ENCODE measurements at places on chromosomes 12 and 14.

- no peaks in the 10 kb centered on the region for H3K27me3 ChIP-seq
- DNase-seq: no peak
- H3K27ac ChIP-seq: no peak overlapping the region
These were observed 315.5 kb upstream of the OR4E1 start for GRCh38 chr14:21989090-21989489.

GRCh38 chr14:71497645-71498086, 434.6 kb upstream of the RGS6 start:
- H3K36me3 ChIP-seq: no peaks in the 10 kb centered on the region
- no peaks in the 10 kb centered on the region for H3K27me3 ChIP-seq
- H3K4me1 ChIP-seq: no peaks in the 10 kb centered on the region
- DNase-seq: no peak
- H3K27ac ChIP-seq: no peak overlapping the region
- no peak overlapping the region for H3K4me3 ChIP-seq

- no peak overlapping the region for H3K4me3 ChIP-seq
- H3K36me3 ChIP-seq: peaks cover 70% of the 10 kb centered on the region
- H3K27ac ChIP-seq: peak overlapping the region; percentile 89
- H3K4me1 ChIP-seq: peaks cover 6% of the 10 kb centered on the region
- peak; percentile 93 for DNase-seq
These were observed 13.7 kb downstream of the COA8 start for GRCh38 chr14:103576371-103577024.

GRCh38 chr14:105502446-105503295, 11.6 kb downstream of the TEDC1 start:
- peak; percentile 64 for DNase-seq
- H3K4me1 ChIP-seq: no peaks in the 10 kb centered on the region
- H3K27me3 ChIP-seq: peaks cover 7% of the 10 kb centered on the region
- H3K4me3 ChIP-seq: no peak overlapping the region
- no peak overlapping the region for H3K27ac ChIP-seq

- H3K4me1 ChIP-seq: peaks cover 56% of the 10 kb centered on the region
- DNase-seq: no peak
- H3K36me3 ChIP-seq: no peaks in the 10 kb centered on the region
- H3K27ac ChIP-seq: peak overlapping the region; percentile 87
These were observed 1.7 kb downstream of the LMBR1L start for GRCh38 chr12:49108958-49109404.

- no peak overlapping the region for H3K4me3 ChIP-seq
- DNase-seq: no peak
- no peaks in the 10 kb centered on the region for H3K4me1 ChIP-seq
- peaks cover 32% of the 10 kb centered on the region for H3K27me3 ChIP-seq
- H3K36me3 ChIP-seq: no peaks in the 10 kb centered on the region
- no peak overlapping the region for H3K27ac ChIP-seq
These were observed 73.7 kb downstream of the PRIMA1 start for GRCh38 chr14:93714605-93715004.

- H3K4me1 ChIP-seq: no peaks in the 10 kb centered on the region
- DNase-seq: no peak
- H3K36me3 ChIP-seq: no peaks in the 10 kb centered on the region
- H3K4me3 ChIP-seq: no peak overlapping the region
- no peaks in the 10 kb centered on the region for H3K27me3 ChIP-seq
- no peak overlapping the region for H3K27ac ChIP-seq
These were observed 291.1 kb downstream of the DIO2 start for GRCh38 chr14:79920180-79920692.

DNA sequence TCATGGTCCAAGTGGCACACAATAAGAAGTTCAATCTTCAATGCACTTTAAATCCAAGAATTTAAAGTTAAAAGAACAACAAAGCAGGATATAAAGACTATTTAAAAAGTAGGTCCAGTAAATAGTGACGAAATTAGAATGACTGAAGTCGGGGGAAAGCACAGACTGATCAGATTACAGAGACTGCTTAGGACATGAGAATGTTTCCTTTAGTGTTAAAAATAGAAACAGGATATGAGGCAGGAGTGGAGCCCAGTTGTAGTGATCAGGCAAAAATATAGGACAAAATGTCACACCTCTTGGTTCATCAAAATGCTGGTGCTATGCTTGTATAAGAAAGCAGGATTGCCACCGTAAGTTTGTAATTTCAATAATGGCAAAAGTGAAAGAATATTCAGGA, 52.2 kb upstream of the CD163 start:
- no peaks in the 10 kb centered on the region for H3K27me3 ChIP-seq
- H3K4me3 ChIP-seq: no peak overlapping the region
- H3K4me1 ChIP-seq: no peaks in the 10 kb centered on the region
- no peaks in the 10 kb centered on the region for H3K36me3 ChIP-seq
- H3K27ac ChIP-seq: peak overlapping the region; percentile 80

GRCh38 chr14:104436047-104436591, 143.4 kb upstream of the C14orf180 start:
- H3K36me3 ChIP-seq: no peaks in the 10 kb centered on the region
- DNase-seq: peak; percentile 82
- no peaks in the 10 kb centered on the region for H3K27me3 ChIP-seq
- H3K27ac ChIP-seq: peak overlapping the region; percentile 63
- H3K4me1 ChIP-seq: peaks cover 12% of the 10 kb centered on the region

DNA sequence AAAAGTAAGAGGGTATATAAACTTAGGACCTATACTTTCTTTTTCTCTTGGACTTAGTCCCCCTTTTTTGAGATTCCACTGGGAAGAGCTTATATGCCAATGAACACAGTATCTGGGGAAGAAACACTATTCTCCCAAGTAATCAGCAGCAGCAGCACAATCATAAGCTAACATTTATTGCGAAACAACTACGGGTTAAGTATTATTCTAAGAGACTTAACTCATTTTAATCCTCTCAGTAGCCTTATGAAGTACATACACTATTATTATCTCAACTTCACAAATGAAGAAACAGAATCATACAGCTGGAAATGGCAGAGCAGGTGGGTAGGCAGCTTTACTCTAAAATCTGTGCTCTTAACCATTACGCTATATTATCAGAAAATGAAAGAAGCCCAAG, 27.9 kb downstream of the BAZ2A start:
- H3K36me3 ChIP-seq: peaks cover 98% of the 10 kb centered on the region
- H3K4me1 ChIP-seq: peaks cover 10% of the 10 kb centered on the region
- DNase-seq: no peak
- H3K27me3 ChIP-seq: no peaks in the 10 kb centered on the region
- H3K4me3 ChIP-seq: no peak overlapping the region
- H3K27ac ChIP-seq: no peak overlapping the region

DNA sequence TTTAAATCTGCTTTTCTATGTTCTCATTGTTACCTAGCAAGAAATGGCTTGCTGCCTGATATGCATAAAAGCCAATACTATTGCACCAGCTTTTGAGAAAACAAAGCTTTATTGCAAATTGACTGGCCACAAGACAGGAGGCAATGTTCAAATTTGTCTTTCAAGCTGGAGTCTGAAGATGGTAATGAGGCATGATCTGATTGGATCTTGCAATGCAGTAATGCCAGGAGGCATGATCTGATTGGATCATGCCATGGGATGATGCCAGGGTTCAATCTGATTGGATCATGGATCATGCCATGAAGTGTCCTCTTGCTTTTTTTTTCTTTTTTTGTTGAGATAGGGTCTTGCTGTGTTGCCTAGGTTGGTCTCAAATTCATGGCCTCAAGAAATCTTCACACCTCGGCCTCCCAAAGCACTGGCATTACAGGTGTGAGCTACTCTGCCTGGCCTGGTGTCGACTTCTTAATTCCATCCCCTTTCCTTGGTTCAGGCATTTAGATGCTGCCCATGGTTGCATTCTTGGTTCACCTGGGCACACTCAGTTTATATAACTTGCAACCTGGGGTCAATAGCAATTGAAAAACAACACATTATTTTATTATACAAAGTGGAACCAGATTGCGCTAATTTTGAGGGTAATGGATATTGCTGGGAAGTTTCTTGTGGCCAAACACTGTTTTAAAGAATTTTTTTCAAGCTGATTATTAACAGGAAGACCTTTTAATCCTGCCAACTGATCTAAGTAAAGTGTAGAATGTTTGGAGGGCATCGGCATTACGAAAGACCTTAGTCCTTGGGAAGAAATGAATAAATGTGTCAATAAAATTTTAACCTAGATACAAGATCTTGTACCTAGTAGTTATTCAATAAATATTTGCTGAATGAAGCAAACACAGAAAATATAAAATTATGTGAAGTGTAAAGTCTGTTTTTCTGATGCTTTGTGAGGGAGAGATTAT, 38.8 kb downstream of the HSD17B6 start:
- H3K4me1 ChIP-seq: no peaks in the 10 kb centered on the region
- no peak overlapping the region for H3K27ac ChIP-seq
- no peak for DNase-seq
- H3K4me3 ChIP-seq: no peak overlapping the region

DNA sequence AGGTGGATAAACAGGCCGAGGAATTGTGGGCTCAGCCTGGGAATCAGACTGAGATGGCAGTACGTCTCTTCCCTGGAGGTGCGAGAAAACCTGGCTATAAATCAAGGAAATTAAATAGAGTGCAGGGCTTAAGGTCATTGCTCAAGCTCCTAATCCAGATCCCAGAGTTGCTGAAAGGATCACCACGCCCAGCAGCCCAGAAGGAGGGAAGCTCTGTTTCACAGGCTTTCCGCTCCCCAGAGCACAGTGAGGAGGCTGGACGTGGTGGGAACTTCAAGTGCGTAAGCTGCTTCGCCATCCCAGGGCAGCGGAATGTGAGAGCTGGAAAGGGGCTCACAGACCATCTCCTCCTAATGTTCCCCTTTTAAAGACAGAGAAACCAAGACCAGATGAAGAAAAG, 651.6 kb upstream of the TBX3 start:
- no peak for DNase-seq
- no peak overlapping the region for H3K4me3 ChIP-seq
- H3K36me3 ChIP-seq: no peaks in the 10 kb centered on the region
- H3K4me1 ChIP-seq: no peaks in the 10 kb centered on the region
- no peak overlapping the region for H3K27ac ChIP-seq
- no peaks in the 10 kb centered on the region for H3K27me3 ChIP-seq

DNA sequence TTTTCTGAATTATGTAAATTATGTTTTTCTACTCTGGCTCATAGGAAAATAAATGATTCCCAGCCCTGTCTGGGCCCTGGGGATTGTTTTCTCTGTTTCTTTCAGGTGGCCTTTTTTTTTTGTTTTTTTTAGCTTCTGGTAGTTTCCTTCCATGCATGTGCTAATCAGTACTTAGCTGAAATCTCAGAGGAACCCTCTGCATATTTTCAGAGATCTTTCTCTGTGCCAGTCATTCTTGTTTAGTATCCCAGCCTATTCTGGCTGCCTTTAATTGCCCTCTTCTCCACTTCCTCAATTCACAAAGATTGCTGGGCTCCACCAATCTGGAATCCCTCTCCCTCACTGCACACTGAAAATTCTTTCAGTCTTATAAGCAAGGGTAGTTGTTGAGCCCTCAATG, 46.9 kb downstream of the CNOT2 start:
- H3K4me3 ChIP-seq: no peak overlapping the region
- H3K36me3 ChIP-seq: peaks cover 12% of the 10 kb centered on the region
- no peak for DNase-seq
- H3K4me1 ChIP-seq: peaks cover 11% of the 10 kb centered on the region
- H3K27me3 ChIP-seq: no peaks in the 10 kb centered on the region

DNA sequence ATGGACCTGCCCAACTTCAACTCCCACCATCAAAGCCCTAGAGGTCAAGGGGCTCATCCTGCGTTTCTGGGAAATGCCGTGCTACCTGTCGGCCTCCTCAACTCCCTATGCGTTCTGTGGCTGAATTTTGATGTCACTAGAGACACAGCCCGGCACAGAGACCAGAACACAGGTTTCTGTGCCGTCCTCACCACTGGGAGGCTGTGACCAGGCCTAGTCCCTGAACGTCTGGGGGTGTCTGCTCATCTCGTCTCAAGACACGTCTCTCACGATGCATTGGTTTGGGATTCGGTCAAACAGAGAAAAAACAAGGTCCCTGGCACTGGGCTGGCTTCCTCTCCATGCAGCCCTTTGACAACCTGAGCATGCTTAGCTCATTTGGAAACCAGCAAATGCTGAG, 33.5 kb downstream of the SLC15A4 start:
- no peak overlapping the region for H3K27ac ChIP-seq
- H3K4me1 ChIP-seq: no peaks in the 10 kb centered on the region
- H3K36me3 ChIP-seq: no peaks in the 10 kb centered on the region

GRCh38 chr14:49920935-49921334, 28.1 kb downstream of the ARF6 start:
- no peak overlapping the region for H3K27ac ChIP-seq
- no peaks in the 10 kb centered on the region for H3K36me3 ChIP-seq
- H3K4me1 ChIP-seq: no peaks in the 10 kb centered on the region
- DNase-seq: no peak

DNA sequence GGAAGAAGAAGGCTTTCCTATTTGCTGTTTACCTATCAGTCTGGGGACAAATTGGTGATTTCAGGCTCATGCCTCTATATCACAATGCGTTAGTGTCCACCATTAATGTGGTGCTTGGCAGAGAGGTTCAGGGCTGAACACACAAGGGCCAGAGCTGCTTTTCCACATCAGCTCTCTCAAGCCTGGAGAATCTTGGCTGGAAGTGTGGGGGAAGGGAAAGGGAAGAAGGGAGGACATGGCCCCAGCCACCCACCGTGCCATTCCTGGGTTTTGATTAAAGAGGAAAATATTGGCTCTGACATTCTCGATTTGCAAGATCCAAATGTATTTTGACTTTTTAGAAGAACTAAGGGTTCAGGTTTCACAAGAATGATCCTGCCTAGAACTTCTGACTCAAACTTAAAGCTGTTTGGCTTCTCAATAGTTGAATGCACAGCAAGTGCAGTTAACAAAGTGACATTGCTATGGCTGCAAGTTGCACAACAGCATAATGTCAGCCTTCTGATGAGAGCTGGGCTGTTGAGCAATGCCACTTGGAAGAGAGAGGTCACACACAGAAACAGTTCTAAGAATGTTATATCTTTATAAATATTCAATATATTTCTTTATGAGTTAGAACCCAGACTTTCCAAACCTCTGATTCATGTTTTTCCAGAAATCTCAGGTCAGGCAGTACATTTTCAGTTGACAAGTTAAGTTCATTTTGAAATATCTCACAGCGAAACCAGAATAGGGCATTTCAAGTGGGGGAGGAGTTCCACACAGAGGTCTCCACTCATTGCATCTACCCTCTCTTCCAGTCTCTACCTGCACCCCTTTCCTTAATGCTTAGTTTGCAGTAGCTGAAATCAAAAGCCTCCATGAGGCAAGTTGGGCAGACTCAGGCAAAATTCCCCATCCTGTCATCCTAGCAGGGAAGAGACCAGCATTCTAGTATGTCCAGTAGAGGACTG, 25.3 kb downstream of the IGF1 start:
- no peaks in the 10 kb centered on the region for H3K4me1 ChIP-seq
- no peak overlapping the region for H3K4me3 ChIP-seq
- peak overlapping the region; percentile 45 for H3K27ac ChIP-seq
- H3K27me3 ChIP-seq: no peaks in the 10 kb centered on the region
- DNase-seq: peak; percentile 60

DNA sequence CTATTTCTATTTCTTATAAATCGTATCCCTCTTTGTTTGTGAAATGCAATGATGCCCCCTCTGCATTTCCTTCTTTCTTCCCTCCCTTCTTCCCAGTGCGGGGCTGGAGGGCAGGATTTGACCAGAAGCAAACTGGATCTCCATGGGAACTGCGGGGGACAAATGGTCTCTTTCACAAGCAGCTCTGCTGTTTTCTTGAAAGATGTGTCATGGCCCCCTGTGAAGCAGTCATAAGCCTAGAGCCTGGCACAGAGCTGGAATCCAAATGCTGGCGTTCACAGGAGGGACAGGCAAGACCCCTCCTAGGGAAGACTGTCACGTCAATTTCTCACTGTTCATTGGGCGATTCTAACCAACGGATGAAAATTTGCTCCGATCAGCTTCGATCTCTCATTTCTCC, 203.5 kb upstream of the NOS1 start:
- no peaks in the 10 kb centered on the region for H3K27me3 ChIP-seq
- no peak overlapping the region for H3K4me3 ChIP-seq
- H3K36me3 ChIP-seq: no peaks in the 10 kb centered on the region
- no peak for DNase-seq
- no peaks in the 10 kb centered on the region for H3K4me1 ChIP-seq
- H3K27ac ChIP-seq: no peak overlapping the region

All from left lung (tissue), 14 donors.